ENCODE measurements at places on chromosomes 4 and X. TPM values are rescaled to one million over a fixed set of nuclear protein-coding genes. Genes with fewer than 3 reads are reported as not detected.

Gene SULT1B1
- 0.33 TPM for total RNA-seq

Gene RASSF6
- total RNA-seq = 0.16 TPM

Gene SH3TC1
- total RNA-seq = 22.2 TPM

Gene NHSL2
- total RNA-seq = 2.8 TPM

Gene ERAS
- total RNA-seq = not detected

Gene STAP1
- not detected for total RNA-seq

Gene COL4A5
- 19.6 TPM for total RNA-seq

Gene ABHD18
- 6.1 TPM for total RNA-seq

Gene UVSSA
- 6.4 TPM for total RNA-seq

Gene HTRA3
- 3.8 TPM for total RNA-seq

Gene ZXDA
- total RNA-seq = 5.7 TPM

Gene TCEAL8
- total RNA-seq = 45.3 TPM

Gene MAML3
- 0.65 TPM for total RNA-seq

Gene FAT4
- 18.5 TPM for total RNA-seq

Gene NPY2R
- total RNA-seq = not detected

Gene P2RY4
- not detected for total RNA-seq

Gene APLN
- not detected for total RNA-seq

Gene MGAT4D
- total RNA-seq = not detected

Gene CENPU
- 2.4 TPM for total RNA-seq

Gene RPL10
- total RNA-seq = 5,163 TPM

Gene MSX1
- total RNA-seq = 0.16 TPM

Gene SERTM2
- total RNA-seq = not detected

Gene PDZD11
- total RNA-seq = 58.7 TPM

Gene IQCM
- total RNA-seq = not detected

Gene ABLIM2
- 10.9 TPM for total RNA-seq

Gene STK26
- 4.8 TPM for total RNA-seq

Gene DCAF8L1
- total RNA-seq = not detected

Gene MBNL3
- total RNA-seq = 1.9 TPM

Gene ARHGEF38
- total RNA-seq = not detected

Gene GNRHR
- total RNA-seq = not detected

Gene PNMA5
- total RNA-seq = not detected

Gene MFAP3L
- 5.6 TPM for total RNA-seq

Gene NLRP2B
- total RNA-seq = not detected

Gene FAM114A1
- total RNA-seq = 125 TPM

Gene AREG
- 35.4 TPM for total RNA-seq

Gene STATH
- total RNA-seq = not detected

Gene POU4F2
- total RNA-seq = not detected

Gene HMX1
- not detected for total RNA-seq

Gene HTN1
- not detected for total RNA-seq

Gene MAGED2
- total RNA-seq = 236 TPM

Gene SOX3
- not detected for total RNA-seq

Gene NR0B1
- total RNA-seq = 0.65 TPM

Gene ADAM29
- total RNA-seq = not detected
